ENCODE measurements at places on chromosomes 5 and 9. TPM values are rescaled to one million over a fixed set of nuclear protein-coding genes. Genes with fewer than 3 reads are reported as not detected.

TPPP gene
- 0.28 TPM for total RNA-seq

SETD9 gene
- 13.1 TPM for total RNA-seq

- no peak overlapping the region for H3K27ac ChIP-seq
- H3K27me3 ChIP-seq = no peaks in the 10 kb centered on the region
These were observed 225.0 kb downstream of the MELK start for GRCh38 chr9:36797471-36798220.

DNA sequence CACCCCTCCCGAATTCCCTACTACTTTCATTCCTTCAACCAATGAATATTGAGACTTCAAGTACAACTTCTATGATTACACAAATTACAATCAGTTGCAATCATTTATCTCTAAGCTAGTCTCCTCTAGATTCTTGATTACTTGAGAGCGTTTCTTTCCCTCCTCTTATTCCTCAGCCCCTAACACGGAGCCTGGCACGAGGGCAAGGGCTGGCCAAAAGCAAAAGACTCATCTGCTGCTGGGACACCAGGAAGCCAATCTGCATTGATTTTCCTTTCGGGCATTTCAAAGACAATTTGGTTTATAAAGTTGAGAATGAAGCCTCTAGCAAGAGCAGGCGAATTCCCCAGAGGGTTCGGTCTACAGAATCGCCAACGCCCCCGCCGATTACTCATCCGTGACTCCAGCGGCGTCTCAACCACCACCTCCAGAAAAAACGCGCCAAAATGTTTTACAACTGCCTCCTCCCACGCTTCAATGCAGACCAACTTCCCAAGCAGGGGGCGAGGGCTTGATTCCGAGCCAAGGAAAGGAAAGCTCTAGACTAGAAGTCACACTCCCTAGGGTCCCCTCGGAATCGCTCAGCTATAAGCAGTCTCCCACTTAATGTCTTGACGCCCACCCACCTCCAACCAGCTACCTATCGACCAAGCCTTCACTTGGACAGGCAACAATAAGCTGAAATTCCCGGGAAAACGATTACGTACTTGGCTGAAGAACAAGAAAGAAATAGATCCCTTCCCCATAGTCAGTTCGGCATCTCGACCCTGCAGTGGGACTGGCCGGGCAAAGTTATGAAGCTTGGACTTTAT, 1.5 kb downstream of the PCSK1 start:
- H3K36me3 ChIP-seq = no peaks in the 10 kb centered on the region
- H3K4me1 ChIP-seq = no peaks in the 10 kb centered on the region
- no peak for DNase-seq
- no peak overlapping the region for H3K4me3 ChIP-seq

DNA sequence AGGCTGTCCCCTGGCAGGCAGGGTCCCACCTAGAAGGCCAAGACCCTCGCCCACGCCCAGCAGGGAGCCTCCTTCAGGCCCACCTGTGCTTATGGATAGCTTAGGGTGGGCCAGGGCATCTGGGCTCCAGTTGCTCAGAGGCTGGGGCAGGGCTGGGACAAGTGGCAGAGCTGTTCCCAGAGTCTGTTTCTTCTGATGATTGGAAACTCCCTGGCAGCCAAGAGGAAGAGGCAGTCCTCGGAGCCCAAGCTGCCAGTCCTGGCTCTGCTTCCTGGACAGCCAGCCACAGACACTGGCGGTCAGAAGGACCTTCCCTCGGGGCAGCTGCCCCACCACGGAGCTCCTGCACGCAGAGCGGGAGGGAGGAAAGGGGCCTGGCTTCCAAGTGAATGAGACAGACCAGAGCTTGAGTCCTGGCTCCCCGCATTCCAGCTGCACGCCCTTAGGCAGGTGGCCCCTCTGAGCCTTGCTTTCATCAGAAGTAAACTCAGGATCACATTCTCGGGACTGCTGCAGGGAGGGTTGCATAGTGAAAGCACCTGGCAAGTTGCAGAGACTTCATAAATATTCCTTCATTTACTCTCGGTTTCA, 37.9 kb upstream of the GABRP start:
- H3K36me3 ChIP-seq = no peaks in the 10 kb centered on the region
- H3K4me3 ChIP-seq = no peak overlapping the region
- H3K4me1 ChIP-seq = peaks cover 41% of the 10 kb centered on the region
- H3K27ac ChIP-seq = peak overlapping the region; percentile 70
- H3K27me3 ChIP-seq = no peaks in the 10 kb centered on the region

GRCh38 chr9:84655447-84655846, 14.1 kb upstream of the NTRK2 start:
- H3K36me3 ChIP-seq = no peaks in the 10 kb centered on the region
- H3K27ac ChIP-seq = no peak overlapping the region
- H3K4me1 ChIP-seq = no peaks in the 10 kb centered on the region
- no peak overlapping the region for H3K4me3 ChIP-seq
- H3K27me3 ChIP-seq = no peaks in the 10 kb centered on the region
- DNase-seq = no peak

- no peak for DNase-seq
- H3K27ac ChIP-seq = no peak overlapping the region
- no peak overlapping the region for H3K4me3 ChIP-seq
- H3K27me3 ChIP-seq = no peaks in the 10 kb centered on the region
- H3K4me1 ChIP-seq = peaks cover 15% of the 10 kb centered on the region
These were observed 17.4 kb downstream of the ZBTB43 start for GRCh38 chr9:126822278-126822677.

- no peak overlapping the region for H3K27ac ChIP-seq
- no peaks in the 10 kb centered on the region for H3K36me3 ChIP-seq
- no peak overlapping the region for H3K4me3 ChIP-seq
- DNase-seq = no peak
These were observed 187.7 kb downstream of the NTRK2 start for GRCh38 chr9:84857211-84857610.

DNA sequence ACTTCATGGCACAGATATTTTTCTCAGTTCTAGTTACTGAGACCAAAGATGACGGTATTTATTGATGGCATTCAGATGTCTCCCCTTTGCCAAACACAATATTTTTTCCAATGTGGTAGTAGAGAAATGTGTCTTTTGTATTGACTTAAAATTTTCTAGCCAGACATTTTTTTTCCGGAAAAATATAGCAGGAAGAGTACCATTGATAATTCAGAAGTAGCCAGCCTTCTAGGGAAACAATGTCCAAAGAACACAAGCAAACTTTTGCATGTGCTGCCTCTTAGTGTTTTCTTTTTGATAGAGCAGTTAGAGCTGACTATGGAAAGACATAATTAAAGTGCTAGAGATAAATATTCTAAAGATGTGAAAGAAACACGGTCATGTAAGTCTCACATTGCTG, 231.4 kb downstream of the MARCHF11 start:
- no peaks in the 10 kb centered on the region for H3K36me3 ChIP-seq
- no peak overlapping the region for H3K27ac ChIP-seq
- no peaks in the 10 kb centered on the region for H3K4me1 ChIP-seq

DNA sequence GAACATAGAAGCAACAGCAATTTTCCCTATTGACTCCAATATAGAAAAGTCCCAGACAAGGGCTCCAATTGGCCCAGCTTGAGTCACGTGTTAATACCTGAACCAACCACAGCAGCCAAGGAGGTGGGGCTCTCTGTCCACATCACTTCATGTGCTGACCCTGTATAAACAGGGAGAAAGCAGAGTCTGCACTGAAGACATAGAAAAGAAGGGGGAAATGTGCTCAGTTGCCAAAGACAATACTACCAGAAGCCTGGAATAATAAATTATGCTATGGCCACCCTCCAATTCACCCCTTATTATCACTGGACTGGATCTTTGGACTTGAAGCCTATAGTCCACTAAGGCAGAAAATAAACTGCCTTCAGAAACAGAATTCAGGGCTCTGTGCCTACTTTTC, 275.4 kb downstream of the EPB41L4A start:
- no peaks in the 10 kb centered on the region for H3K27me3 ChIP-seq
- H3K4me3 ChIP-seq = no peak overlapping the region
- H3K27ac ChIP-seq = no peak overlapping the region
- H3K4me1 ChIP-seq = no peaks in the 10 kb centered on the region
- DNase-seq = no peak

DNA sequence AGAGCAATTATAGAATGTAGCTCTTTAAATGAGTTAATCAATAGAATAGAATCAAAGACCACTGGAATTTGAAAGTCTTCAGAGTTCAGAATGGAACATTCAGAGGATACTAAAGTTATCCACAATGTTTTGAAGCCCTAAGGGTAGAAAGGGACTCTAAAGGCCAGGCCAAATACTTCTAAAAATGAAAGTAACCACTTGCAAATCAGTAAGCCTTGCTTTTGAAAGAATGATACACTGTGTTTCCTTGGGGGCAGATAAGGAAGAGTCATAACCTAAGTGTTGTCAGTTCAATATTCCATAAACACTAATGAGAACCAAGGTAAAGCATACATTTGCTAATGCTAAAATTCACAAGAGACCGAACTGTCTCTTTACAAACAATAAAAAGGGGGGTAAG, 813.5 kb downstream of the PTPRD start:
- H3K36me3 ChIP-seq = no peaks in the 10 kb centered on the region
- H3K27ac ChIP-seq = no peak overlapping the region
- H3K4me1 ChIP-seq = no peaks in the 10 kb centered on the region
- no peak overlapping the region for H3K4me3 ChIP-seq
- no peak for DNase-seq

DNA sequence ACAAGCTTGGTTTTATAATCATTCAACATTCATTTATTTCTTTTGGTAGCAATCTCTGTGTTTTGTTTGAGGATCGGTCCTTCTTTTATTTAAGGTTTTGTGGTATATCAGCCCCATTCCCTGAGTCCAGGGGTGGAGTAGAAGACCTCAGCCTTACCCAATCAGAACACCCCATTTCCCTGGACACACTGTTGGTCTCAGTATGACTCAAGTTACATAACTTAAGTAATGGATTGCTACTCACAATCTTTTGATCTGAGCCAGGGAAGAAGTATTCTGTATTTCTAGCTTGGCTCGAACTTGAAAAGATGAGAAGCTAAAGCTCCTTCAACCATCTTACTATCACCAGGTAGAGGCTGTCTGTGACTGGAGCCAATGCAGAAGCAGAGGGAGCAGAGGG, 175.2 kb upstream of the HAPLN1 start:
- no peaks in the 10 kb centered on the region for H3K36me3 ChIP-seq
- DNase-seq = no peak
- H3K27ac ChIP-seq = no peak overlapping the region
- H3K4me3 ChIP-seq = no peak overlapping the region
- H3K4me1 ChIP-seq = no peaks in the 10 kb centered on the region
- no peaks in the 10 kb centered on the region for H3K27me3 ChIP-seq

DNA sequence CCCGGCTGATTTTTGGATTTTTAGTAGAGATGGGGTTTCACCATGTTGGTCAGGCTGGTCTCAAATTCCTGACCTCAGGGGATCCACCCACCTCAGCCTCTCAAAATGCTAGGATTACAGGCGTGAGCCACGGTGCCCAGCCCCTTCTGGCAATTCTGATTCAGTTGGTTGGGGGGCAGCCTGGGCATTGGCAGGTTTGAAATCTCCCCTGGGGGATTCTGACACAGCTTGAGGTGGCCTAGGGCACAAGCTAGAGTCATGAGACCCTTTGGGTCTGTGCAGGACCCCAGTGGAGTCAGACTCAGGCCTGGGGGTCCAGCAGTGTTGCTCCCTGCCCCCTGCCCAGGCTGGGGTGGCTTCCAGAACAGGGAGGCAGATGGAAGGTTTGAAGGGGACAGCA, 239.8 kb downstream of the PBX3 start:
- no peaks in the 10 kb centered on the region for H3K4me1 ChIP-seq
- H3K36me3 ChIP-seq = no peaks in the 10 kb centered on the region
- no peak overlapping the region for H3K4me3 ChIP-seq
- H3K27ac ChIP-seq = no peak overlapping the region

GRCh38 chr9:125763394-125763801, 16.2 kb downstream of the PBX3 start:
- H3K4me3 ChIP-seq = no peak overlapping the region
- peaks cover 9% of the 10 kb centered on the region for H3K4me1 ChIP-seq
- H3K27me3 ChIP-seq = no peaks in the 10 kb centered on the region
- no peak overlapping the region for H3K27ac ChIP-seq

DNA sequence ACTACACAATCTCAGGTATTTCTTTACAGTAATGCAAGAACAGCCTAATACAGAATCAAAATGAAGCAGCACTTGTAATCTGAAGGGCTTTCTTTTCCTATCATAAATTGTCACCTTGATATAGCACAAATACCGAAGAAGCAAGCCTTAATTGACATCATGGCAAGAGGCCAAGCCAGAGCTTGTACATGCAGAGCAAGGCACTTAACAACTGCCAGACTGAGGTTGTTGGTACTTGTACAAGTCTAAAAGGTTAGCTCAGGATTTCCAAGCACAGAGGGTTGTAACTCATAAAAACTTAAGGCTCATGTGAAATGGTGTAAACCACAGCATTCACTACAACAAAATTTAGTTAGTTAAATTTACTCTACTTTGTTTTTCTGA, 158.8 kb upstream of the SPEF2 start:
- no peaks in the 10 kb centered on the region for H3K36me3 ChIP-seq
- no peaks in the 10 kb centered on the region for H3K4me1 ChIP-seq
- no peak for DNase-seq
- H3K27ac ChIP-seq = no peak overlapping the region
- H3K27me3 ChIP-seq = no peaks in the 10 kb centered on the region

DNA sequence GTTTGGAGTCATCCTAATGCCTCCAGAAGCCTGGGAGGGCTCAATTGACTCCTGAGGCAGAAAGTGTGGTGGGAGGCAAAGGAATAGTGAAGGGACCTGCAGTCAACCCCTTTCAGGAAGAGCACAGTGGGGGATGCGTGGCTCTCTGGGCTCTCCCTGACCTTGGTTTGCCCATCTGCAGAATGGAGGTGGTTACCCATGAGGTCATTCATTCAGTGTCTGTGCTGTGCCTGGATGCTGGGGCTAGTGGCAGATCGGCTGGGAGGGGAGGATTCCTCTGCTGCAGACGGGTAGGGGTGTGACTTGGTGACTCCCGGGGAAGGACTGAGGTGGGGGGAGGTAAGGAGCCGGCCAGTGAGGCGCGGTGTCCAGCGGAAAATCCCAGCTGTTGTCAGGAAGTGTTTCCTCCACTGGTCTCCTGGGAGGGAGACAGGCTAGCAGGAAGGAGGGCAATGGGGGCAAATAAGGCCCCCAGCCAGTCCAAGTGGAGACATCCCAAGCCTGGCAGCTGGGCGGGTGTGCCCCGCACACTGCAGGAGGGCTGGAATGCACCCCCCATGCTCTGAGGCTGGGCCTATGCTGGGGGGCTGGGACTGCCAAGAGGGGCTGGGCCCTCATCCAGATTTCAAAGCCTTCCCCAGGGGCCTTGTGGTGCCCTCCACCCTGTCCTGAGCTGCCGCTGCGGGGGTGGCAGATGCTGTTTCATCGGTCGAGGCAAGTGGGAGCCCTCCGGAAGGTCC, 10.9 kb downstream of the CXXC5 start:
- no peak for DNase-seq
- H3K4me3 ChIP-seq = no peak overlapping the region
- peaks cover 49% of the 10 kb centered on the region for H3K4me1 ChIP-seq
- no peaks in the 10 kb centered on the region for H3K27me3 ChIP-seq
- peaks cover 4% of the 10 kb centered on the region for H3K36me3 ChIP-seq

DNA sequence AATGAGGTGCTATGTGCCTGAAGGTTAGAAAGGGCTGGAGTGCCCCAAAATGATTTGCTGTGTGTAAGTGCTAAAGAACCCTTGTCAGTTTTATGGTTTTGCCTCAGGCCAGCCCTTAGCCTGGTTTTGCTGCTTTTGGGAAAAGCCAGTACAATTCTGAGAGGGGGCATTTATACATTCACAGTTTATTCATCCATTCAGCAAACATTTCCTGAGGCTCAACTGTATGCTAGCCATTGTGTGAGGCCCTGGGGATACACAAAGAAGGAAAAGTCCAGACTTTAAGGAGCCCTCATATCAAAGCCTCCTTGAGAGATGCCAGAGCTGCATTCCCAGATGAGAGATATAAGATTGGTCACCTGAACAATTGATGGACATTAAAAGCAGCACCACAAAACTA, 115.2 kb upstream of the PLCXD3 start:
- H3K36me3 ChIP-seq = no peaks in the 10 kb centered on the region
- H3K4me1 ChIP-seq = no peaks in the 10 kb centered on the region
- H3K4me3 ChIP-seq = no peak overlapping the region

GRCh38 chr9:21549251-21549765, 67.2 kb upstream of the IFNE start:
- peaks cover 14% of the 10 kb centered on the region for H3K4me1 ChIP-seq
- DNase-seq = no peak
- H3K36me3 ChIP-seq = no peaks in the 10 kb centered on the region

All from Caco-2 (cell line).